ENCODE measurements at places on chromosomes 6 and 20.

- peak; percentile 50 for DNase-seq
Measured at GRCh38 chr6:43263314-43264178, 20.3 kb downstream of the TTBK1 start.

GRCh38 chr20:24672181-24672880, 202.9 kb downstream of the SYNDIG1 start:
- DNase-seq, result no peak

DNA sequence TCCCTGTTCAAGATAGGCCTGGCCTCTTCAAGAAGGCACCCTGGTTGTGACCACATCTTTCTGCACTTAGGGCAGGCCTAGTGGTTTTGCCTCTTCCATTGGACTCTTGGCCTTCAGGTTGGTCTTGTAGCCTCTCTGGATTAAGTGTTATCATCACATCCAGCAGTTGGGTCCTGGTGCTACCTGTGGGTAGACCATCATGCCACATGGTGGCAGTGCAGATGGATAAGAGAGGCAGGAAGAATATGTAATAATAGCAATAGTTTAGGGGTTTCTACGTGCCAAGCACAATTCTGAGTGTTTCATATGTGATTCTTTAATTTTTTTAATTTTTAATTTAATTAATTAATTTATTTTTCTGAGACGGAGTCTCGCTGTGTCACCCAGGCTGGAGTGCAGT, 28.5 kb upstream of the SNRPB2 start:
- no peak for DNase-seq

- no peak for DNase-seq
Measured at GRCh38 chr20:63186528-63187316, 29.2 kb downstream of the YTHDF1 start.

GRCh38 chr6:14616656-14617055, 499.1 kb downstream of the CD83 start:
- DNase-seq, result no peak

DNA sequence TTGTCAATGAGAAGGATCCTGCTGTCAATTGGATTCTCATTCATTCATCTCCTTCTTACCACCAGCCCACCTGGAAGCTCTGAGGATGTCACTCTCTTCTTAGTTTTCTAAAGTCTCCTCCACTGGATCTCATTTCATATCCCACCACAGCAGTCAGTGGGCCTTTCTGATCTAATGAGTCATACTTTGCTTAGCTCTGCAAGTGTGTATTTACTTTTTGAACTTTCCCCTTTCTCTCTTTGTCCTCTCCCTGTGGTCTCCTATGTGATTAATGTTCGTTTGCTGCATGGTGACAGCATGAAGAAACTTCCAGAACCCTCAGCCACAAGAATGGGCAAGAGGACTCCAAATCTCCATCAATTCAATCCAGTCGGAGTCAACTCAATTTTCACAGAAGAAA, 63.6 kb upstream of the SYNDIG1 start:
- DNase-seq, result no peak

Data from iPS DF 19.7 (cell line).